ENCODE measurements at places on chromosomes 11 and 22. TPM values are rescaled to one million over a fixed set of nuclear protein-coding genes. Genes with fewer than 3 reads are reported as not detected.

Gene OOSP1
- polyA plus RNA-seq, result not detected

Gene CAPRIN1
- polyA plus RNA-seq, result 158 TPM

Gene VPS51
- polyA plus RNA-seq, result 159 TPM

Gene TSPAN18
- polyA plus RNA-seq, result 45.2 TPM

Gene TSSK2
- polyA plus RNA-seq, result not detected

Gene MAML2
- 2.4 TPM for polyA plus RNA-seq

Gene DBX1
- polyA plus RNA-seq, result not detected

Gene DEUP1
- polyA plus RNA-seq, result not detected

Gene HTR3A
- polyA plus RNA-seq, result 0.06 TPM

Gene MRGPRX4
- polyA plus RNA-seq, result not detected

Gene C11orf65
- polyA plus RNA-seq, result 0.84 TPM

Gene USP35
- 1.7 TPM for polyA plus RNA-seq

Gene MMP1
- polyA plus RNA-seq, result 0.45 TPM

Gene GLB1L2
- polyA plus RNA-seq, result 1.4 TPM

Gene CRYBB1
- 0.25 TPM for polyA plus RNA-seq

Gene C11orf42
- polyA plus RNA-seq, result not detected

Gene NDUFC2
- polyA plus RNA-seq, result 381 TPM

Gene SLC22A12
- polyA plus RNA-seq, result not detected

Gene SLC22A8
- polyA plus RNA-seq, result not detected

Gene RRAS2
- polyA plus RNA-seq, result 16.1 TPM

Gene TCN2
- 8.7 TPM for polyA plus RNA-seq

Gene CASP1
- 102 TPM for polyA plus RNA-seq

Gene NPAS4
- 0.10 TPM for polyA plus RNA-seq

Gene APOA4
- polyA plus RNA-seq, result 749 TPM

Gene NNMT
- polyA plus RNA-seq, result 169 TPM

Gene KCNE3
- 88.4 TPM for polyA plus RNA-seq

Gene ATM
- 34.5 TPM for polyA plus RNA-seq

Gene OR5I1
- polyA plus RNA-seq, result not detected

Gene BEST1
- polyA plus RNA-seq, result 2.7 TPM

Gene B4GALNT4
- 23.8 TPM for polyA plus RNA-seq

Gene GANAB
- 38.6 TPM for polyA plus RNA-seq

Gene FGF3
- not detected for polyA plus RNA-seq

Gene LGALS12
- polyA plus RNA-seq, result 5.5 TPM

Gene IFTAP
- polyA plus RNA-seq, result 15.7 TPM

Gene OOSP3
- not detected for polyA plus RNA-seq

Gene CD82
- polyA plus RNA-seq, result 89.2 TPM

Gene FGF19
- polyA plus RNA-seq, result not detected

Gene ELF5
- not detected for polyA plus RNA-seq

Gene CRELD2
- polyA plus RNA-seq, result 20.8 TPM

Gene TNNT3
- polyA plus RNA-seq, result 17.7 TPM

Gene XKR3
- not detected for polyA plus RNA-seq

Gene ZFP91
- polyA plus RNA-seq, result 31.0 TPM

Gene NDUFS3
- 258 TPM for polyA plus RNA-seq

Gene GRAP2
- polyA plus RNA-seq, result 2.4 TPM

All from small intestine (tissue), 16 donors.